ENCODE measurements at places on chromosomes 6 and 20.

- no peak for DNase-seq
Measured at GRCh38 chr6:131561925-131562707, 10.9 kb upstream of the ARG1 start.

DNA sequence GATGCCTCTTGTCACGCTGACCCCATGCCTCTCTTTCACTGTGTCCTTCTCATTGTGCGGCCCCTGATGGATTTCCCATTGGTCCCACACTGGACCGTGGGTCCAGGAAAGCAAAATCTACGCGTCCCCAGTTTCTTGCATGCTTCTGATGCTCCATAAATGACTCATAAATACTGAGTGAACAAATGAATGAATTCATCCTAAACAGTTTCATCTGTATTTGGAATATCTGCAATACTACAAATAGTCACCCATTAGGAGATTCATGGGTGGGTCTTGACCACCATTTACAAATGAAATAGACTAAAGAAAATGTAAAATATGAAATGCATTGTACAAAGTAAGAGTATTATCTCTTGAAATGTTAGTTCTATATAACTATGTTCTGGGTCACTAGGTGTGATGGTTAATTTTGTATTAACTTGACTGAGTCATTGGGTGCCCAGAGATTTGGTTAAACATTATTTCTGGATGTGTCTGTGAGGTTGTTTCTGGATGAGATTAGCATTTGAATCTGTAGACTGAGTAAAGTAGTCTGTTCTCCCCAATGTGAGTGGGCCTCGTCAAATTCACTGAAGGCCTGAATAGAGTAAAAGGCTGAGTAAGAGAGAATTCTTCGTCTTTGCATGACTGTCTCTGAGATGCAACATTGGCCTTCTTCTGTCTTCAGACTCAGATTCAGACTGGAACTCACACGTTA is 448.7 kb downstream of the PREX1 start:
- DNase-seq: no peak

DNA sequence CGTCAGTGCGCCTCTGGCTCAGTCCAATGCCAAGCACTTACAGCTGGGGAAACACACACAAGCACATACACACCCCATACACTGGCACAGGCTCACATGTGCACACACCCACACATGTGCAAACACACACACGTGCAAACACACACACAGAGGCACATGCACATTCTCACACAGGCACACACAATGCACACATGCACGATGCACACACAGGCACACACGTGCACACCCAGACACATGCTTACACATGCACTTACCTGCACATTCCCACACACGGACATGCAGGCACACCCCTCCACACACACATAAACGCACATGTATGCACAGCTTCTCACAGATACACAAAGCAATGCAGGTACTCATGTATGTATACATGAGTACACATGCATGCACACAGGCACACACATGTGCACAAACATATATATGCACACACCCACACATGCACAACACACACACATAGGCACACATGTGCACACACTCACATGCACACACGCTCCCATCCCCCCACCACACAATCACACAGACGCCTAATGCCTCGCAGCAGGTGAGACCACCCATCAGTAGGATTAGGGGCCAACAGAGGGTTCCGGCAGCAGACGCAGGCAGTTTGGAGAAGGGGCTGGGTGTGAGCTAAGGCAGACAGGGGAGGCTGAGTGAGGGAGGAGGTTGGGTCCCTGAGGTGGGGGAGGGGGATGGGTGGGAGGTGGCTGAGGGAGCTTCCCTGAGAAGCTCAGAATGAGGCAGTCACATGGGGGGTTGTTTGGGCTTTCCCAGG is 71.2 kb upstream of the SLCO4A1 start:
- DNase-seq: no peak

- no peak for DNase-seq
Measured at GRCh38 chr6:163971841-163972838, 557.6 kb downstream of the QKI start.

GRCh38 chr6:1869769-1870168 is 260.1 kb downstream of the FOXC1 start:
- no peak for DNase-seq

- no peak for DNase-seq
Measured at GRCh38 chr6:122372647-122373046, 26.8 kb upstream of the HSF2 start.

GRCh38 chr20:19978511-19979210 is 38.5 kb upstream of the NAA20 start:
- no peak for DNase-seq

DNA sequence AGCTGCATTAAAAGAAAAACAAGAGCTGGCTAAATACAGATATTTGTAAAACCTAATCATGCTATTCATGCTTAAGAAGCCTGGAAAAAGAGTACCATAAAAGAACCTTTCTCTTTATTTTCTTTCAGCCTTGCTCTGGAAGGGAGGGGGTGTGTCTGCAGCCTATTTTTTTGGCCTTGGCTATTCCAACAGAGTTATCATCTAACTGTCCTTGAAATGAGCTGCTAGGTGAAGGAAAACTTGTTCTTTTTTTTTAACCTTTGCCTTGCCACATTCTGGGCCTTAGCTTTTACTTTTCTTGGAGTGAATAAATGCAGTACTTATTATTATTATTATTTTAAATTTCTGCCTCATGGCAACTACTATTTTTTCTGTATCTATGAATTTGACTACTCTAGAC is 224.9 kb upstream of the SYNCRIP start:
- no peak for DNase-seq

DNA sequence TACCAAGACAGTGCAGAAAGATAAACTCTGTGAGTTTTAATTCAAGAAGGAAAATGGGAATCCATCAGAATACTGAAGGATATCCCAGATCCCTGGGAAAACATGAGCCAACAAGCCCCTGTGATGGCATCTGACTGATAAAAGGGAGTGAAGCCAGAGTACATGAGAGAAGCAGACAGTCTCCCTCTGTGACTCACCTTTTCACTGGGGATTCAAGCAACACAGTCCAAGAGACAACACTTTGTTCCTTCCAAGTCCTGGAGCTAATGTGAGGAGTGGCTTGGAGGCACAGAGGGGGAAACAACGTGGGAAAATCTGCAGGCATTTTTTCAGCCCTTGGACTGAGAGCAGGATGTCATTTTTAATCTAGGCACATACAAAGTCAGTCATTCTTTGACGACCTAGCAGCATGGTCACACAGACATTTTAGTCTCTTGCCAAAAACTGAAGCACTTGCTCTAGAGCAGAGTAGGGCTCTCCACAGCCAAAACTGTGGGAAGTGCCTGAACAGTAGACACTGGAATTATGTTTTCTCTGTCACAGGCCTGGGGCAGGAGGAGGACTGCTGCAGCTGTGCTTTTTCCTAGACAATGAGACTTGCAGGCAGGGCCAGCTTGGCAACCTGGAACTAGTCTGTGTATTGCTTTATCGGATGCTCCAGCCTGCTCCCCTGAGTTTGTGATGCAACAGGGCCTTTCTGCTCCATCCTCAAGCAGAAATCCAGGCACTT is 465.0 kb upstream of the GJE1 start:
- DNase-seq: no peak

DNA sequence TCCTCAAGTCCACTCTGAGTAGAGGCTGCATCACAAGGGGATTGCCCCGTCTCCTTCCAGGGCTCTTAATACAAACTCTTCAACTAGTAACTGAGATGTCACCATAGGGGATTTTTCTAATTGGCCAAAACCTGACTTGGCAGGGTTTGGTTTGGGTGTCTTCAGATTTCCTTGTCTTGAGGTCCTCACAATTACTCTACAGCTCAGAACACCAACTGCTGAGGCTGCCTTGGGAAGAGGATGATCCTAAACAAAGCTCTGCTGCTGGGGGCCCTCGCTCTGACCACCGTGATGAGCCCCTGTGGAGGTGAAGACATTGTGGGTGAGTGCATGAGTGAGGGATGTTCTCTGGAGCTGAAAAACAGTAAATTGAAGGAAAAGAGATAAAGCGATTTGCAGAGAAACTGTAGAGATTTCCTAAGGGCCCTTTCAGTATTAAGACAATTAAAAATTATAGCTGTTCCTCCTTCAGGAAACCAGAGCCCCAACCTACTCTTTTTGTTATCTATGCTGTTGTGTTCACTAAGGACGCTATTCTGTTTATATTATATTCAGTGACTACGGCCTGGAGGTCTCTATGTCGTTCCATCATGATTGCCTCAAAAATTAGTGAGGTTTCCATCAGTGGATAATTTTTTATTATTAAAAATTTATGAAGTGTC is at the start of gene HLA-DQA1:
TSS of gene HLA-DQA1 (plus strand) at position 188 of the 662 bp plus-strand sequence. CDS start at position 241, 53 bp downstream.
- DNase-seq: no peak

DNA sequence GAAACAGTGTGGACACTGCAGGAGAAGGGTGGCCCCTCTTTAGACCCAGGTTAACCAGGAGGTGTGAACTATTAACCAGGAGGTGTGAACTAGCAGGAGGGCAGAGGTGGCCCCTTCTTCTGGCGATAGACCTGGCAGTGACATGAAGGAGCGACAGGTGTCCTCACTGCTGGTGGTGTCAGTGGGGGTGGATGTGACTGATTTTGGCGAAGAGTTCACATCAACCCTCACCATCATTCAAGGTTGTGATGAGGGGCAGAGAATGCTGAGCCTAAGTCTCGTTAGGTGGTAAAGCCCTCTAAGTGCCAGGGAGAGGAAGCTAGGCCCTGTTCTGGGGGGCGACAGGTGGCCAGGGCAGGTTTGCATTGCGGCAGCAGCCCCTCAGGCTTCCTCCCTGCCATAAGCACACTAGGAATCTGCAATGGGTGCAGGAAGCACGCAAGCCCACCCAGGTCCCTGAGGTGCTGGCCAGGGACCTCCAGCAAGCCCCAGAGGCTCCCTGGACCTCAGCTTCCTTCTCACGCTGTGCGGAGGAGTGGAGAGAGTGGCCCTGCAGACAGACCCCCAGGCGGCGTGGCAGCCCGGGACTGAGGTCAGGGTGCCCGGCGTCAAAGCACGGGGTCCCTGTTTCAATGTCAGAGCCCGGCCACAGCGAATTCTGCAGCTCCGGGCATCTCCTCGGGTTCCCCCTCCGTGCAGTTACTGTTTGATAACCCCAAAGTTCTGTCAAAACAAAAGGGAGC is 13.7 kb downstream of the NPEPL1 start:
- DNase-seq: no peak

GRCh38 chr6:131400054-131400778 is 172.8 kb upstream of the ARG1 start:
- no peak for DNase-seq

- DNase-seq: no peak
Measured at GRCh38 chr6:28898710-28898965, 25.1 kb downstream of the TRIM27 start.

DNA sequence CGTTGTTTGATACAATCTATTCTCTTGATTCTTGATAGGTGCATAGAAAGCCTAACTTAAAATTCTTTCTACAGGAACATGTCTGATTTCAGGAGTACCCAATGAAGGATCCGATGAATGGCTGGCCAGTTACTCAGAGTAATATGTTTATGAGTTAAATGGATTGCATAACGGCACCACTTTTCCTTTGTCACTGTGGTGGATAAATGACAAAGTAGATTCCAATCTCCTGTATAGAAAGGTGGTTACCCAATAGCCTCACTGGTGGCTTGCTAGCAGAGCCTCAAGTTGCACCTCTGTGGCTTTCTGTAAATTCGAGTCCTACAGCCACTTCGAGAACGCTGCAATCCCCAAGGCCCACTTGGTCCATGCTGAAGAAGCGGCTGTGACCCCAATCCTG is 28.4 kb downstream of the LHFPL5 start:
- no peak for DNase-seq

DNA sequence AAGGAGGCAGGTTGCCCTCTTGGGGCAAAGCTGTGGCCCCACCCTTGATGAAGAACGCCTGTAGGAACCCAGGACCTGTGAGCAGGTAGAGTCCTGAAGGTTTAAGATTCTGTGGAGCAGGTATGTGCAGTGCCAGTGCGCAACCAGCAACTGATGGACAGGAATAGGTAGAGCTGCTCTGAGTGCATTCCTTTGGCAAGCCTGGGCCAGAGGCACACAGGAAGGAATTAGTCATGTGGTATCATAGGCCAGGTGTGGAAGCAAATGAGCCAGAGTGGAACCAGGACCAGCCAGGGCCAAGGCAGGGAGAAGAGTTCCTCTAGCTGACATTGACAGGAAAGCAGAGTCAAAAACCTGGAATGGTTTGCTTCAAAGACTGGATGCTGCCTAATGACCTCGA is 1.4 kb upstream of the KHDC1 start:
- no peak for DNase-seq

DNA sequence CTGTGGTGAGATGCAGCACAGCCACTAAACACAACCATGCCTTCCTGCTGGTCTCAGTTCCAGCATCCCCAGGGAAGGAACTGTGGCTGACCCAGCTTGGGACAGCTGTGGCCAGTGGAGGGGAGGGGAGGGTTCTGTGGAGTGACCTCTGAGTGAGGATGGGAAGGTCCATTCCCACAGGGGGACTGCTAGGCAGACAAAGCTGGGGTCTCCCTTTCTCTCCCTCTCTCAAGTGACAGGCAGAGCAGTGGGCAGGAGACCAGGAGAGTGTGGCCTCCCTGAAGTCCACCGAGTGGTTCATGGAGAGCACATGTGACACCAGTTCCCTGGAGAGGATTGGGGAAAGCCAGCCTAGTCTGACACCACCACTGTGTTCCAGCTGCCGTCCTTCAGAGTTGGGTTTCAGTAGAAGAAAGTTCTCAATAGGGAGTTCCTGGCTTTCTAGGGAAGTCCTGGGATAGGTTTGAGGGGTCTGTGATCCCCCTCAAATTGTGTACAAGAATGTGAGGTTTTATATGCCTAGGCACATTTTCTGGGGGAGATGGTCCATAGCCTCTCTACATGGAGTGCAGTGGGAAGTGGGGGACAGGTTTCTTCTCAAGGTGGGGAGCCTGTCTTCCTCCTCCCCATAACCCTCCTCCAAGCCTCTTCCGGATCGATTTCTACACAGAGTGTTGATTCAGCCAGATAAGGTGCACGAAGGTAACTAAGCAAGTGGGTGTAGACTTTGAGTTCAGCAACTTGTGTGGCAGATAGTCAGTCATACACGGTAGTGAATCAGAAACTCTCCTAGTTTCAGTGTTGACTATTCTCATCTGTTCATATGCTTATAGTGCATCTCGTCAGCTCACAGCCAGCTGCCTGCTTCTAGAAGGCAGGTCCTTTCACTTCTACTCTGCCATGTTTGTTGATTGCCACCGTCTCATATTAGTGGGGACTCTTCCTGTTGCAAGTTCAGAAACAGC is 18.9 kb downstream of the MANBAL start:
- DNase-seq: no peak

Measured in NCI-H2081 treated with DMSO at 0.1 percent for 48 hours (cell line).